ENCODE measurements at places on chromosomes 5 and 9.
A peak's percentile ranks its signal among the peaks of the same experiment; 100 is the strongest.

DNA sequence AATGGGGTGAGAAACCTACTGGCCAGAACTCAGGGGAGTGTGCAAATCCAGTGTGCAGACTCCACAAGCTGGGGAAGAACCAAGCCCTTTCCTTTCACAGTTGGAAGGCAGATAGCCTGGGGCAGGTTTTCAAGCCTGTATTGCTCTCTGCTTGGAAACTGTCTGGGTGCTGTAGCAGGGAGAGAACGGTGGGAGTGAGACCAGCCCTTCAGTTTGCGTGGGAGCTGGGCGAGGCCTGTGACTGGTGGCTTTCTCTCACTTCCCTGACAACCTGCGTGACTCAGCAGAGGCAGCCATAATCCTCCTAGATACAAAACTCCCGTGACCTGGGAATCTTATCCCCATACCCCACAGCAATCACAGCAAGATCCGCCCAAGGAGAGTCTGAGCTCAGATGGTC lies 44.9 kb upstream of the SNCAIP start:
- DNase-seq, result no peak

GRCh38 chr5:160174780-160175437 lies 54.4 kb upstream of the FABP6 start:
- DNase-seq, result no peak

- peak; percentile 60 for DNase-seq
Measured at GRCh38 chr9:98118640-98119601, at the start of gene TRIM14. Gene TRIM14, minus strand, starts transcription at chr9:98119222. Its CDS starts 34 bp downstream, at chr9:98119188.

DNA sequence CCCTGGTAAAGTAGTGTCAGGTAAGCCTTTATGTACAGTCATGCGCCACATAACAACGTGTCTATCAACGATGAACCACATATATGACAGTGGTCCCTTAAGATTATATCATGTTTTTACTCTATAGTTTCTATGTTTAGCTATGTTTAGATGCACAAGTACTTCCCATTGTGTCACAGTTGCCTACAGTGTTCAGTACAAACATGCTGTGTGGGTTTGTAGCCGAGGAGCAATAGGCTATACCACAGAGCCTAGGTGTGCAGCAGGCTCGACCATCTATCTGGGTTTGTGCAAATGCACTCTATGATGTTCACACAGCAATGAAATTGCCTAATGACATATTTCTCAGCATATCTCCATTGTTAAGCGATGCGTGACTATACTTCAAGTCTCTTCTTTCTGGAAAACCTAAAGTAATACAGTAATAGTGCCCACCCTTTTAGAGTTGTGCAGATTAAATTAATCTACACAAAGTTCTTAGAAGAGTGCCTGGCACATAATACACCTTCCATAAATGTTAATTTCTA lies 295.9 kb downstream of the ARHGAP26 start:
- no peak for DNase-seq

GRCh38 chr5:147547730-147548129 lies 37.9 kb upstream of the DPYSL3 start:
- DNase-seq, result no peak

DNA sequence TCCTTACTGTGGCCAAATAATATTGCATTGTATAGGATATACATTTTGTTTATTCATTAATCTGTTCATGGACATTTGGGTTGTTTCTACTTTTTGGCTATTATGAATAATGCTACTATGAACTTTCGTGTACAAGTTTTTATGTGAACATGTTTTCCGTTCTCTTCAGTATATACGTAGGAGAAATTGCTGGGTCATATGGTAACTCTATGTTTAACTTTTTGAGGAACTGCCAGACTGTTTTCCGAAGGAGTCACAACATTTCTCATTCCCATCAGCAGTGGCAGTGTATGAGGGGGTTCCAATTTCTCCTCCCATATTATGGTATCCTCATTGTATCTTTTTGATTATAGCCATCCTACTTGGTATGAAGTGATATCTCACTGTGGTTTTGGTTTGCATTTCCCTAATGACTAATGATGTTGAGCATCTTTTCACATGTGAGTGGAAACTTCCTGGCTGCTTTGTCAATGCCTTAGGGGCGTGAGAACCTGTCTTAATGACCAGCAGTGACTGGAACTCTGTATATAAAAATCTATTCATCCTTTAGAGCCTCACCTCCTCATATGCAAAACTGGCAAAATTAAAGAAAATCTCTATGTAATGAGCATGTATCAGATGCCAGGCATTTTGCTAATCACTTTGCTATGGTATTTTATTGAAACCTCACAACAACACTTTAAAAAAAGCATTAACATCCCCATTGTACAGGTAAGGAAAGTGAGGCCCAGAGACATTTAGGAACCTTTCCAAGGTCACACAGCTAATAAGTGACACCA lies 47.8 kb upstream of the TGFBR1 start:
- peak; percentile 44 for DNase-seq

- DNase-seq, result no peak
Measured at GRCh38 chr5:143583409-143583808, 179.9 kb upstream of the NR3C1 start.

DNA sequence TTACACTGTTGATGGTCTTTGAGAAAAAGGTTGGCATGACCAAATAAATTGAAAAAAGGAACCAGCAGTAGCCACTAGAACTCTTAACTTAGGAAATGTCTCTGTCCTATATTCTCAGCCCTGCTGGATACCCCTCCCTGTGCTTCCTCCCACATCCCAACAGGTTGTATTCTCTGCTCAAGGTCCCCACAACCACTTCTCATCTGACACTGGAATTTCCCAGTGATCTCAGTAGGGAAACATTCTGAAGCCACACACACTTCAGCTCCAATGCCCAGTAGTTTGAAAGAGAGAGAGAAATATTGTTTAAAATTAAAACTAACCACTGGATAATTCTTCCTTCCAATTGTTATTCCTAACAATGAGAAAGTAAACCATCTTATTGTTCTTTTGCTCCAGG lies 30.0 kb upstream of the NREP start:
- DNase-seq, result no peak

GRCh38 chr5:22728610-22729009 lies 124.5 kb downstream of the CDH12 start:
- DNase-seq, result no peak

DNA sequence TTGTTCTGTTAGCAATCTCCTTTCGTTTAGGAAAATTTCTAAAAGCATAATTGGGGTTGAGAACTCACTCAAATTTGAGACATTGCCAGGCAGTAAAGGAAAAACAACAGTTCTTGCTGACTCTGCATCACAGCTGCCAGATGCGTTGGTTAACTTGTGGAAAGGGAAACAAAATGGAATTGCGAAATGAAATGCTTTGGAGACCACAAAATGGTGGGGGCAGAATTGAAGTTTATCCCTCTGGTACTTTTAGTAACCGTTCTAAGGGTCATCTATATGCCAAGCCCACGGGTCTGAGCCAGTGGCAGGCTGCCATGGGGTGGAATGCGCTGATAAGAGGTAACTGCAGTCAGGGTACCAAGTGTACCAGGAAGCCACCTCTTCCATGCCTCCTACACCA lies 28.6 kb upstream of the SELENOP start:
- no peak for DNase-seq

- DNase-seq, result no peak
Measured at GRCh38 chr5:147442224-147442623, 67.6 kb downstream of the DPYSL3 start.

GRCh38 chr5:36948650-36949049 lies 72.1 kb downstream of the NIPBL start:
- DNase-seq, result no peak

DNA sequence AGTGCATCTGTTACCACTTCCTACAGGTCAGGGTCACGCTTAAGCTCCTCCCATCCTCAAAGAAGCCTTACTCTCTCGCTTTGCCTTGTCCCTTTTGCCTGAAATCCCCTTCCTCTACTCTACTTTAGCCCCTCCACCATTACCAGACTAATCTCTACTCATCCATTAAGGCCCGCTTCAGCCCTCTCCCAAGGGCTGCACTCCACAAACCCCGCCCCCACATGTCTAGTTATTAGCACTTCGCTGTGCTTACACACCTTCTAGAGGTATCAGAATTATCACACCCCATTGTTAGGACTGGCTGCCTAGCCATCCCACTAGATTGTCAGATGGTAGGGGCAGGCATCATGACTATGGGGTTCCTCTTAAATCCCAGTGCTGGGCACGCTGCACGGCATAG lies 565.7 kb upstream of the WWC1 start:
- no peak for DNase-seq

DNA sequence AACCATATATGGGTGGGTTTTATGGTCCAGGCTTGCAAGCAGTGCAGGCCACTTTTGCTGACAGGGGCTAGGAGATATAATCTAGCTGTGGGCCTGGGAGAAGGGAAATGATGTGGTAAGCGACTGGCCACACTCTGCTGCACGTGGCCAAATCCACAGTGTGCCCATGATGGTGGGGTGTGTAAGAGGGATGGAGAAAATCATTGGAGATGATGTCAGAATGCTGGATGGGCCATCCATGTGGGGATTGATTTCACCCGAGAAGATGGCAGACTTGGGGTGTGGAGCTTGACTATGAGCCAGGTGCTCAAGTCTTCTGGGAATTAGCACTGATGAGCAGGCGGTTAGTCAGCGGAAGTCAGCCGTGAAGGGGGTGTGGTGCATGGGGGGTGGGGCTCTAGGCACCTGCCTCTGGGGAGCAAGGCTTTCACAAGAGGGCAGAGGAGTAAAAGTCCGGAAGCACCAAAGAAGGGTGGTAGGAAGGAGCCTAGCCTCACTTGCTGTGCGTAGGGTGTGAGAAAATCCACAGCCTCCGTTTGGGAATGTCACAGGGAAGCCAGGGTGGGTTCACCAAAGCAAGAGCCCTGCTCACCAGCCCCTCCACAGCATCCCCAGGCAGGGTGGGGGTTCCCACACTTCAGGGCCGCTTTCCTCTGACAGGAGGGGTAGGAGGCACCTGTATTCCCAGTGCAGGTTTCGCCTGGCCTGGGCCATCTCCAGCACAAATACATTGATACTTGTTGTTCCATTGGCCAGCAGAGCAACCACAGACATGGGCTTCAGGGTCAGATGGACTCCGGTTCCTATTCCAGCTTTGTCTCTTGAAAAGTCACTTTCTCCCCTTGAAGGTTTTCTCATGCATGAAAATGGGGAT lies 44.5 kb upstream of the ANGPTL2 start:
- DNase-seq, result no peak

DNA sequence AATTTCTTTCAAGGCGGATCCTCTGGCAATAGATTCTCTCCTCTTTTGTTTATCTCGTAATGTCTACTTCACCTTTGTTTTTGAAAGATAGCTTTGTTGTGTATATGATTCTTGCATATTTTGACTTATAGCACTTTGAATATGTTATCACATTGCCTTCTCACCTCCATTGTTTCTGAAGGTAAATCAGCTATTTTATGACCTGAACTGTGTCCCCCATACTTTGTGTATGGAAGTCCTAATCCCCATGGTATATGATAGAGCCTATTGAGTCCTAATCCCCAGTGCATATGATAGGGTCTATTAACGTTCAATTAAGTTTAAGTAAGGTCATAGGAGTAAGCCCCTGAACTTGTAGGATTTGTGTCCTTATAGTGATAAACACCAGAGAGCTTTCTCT lies 910.2 kb upstream of the NUDT12 start:
- no peak for DNase-seq

DNA sequence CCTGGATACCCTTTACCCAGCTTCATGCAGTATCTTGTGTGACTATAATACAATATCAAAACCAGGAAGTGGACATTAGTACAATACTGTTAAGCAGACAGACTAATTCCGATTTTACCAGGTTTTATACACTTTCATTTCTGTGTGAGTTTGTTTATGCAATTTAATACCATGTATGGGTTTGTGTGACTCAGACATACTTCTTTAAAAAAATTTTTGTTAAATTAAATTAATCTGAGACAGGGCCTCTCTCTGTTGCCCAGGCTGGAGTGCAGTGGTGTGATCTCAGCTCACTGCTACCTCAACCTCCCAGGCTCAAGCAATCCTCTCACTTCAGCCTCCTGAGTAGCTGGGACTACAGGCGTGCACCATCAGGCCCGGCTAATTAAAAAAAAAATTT lies 156.8 kb downstream of the GAPVD1 start:
- DNase-seq, result no peak

GRCh38 chr9:33106827-33107621 lies 30.6 kb upstream of the SMU1 start:
- DNase-seq, result no peak

DNA sequence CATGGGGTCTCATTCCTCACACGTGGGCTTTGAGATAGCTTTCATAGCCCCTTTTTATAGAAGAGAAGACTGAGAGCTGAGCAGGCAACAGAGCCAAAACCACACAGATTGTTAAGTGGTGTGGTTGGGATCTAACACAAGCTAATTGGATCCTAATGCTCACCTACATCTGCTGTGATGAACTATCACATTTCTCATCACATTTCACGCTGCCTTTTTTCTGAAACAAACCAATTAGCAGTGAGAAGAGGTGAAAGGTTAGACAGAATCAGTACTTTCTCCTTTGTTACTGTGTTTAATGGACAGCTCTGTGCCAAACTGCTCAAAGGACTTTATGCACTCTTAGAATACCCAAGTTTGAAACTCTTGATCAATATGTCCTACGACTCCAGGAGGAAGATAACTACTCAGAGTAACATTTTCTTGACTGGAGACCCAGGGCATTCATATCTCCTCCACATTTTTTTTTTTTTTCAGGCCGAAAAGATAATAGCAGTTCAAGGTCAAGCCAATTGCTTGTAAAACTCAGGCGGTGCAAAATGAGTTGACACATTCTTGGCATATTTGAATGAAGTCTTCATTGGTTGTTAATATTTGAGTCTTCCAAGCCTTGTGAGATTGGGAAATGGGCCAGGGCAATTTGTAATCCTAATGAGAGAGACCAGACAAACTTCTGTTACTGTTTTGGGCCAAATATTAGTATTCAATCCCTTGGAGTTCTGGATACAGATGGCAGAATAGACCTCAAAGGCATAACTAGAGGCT lies 138.4 kb downstream of the KCTD16 start:
- no peak for DNase-seq

- no peak for DNase-seq
Measured at GRCh38 chr9:75138260-75139040, 50.1 kb downstream of the OSTF1 start.

DNA sequence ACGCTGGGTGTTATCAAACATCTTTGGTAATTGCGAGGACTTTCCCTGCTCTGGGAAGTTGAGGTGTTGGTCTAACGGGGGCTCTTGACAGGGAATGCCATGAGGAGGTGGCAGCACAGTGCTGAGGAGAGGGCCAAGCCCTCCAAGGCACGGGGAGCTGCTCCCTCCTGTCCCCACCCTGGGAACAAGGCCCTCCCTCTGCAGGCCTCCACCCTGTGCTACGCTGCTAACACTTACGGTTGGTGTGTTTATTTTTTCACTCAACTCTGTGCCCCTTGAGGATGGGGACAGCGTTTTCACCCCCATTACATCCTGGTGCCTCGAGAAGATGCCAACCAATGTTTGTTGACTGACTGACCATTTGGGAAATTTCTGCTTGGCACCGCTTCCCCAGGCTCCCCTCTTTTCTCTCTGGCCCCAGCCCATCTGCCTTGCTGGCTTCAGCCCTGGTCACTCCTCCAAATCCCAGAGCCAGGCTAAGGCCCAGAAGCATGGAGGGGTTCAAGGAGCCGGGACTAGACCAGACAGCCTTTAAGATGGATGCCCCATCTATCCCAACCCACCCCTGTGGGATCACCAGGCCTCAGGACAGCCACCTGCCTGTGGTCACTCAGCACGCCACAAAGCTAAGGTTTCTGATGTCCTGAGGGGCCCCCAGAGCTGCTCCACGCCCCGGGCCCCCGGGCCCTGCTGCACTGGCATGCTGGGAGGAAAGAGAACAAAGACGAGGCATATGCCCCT lies 125.7 kb downstream of the BARX1 start:
- DNase-seq, result no peak

GRCh38 chr5:148511810-148512347 lies 128.1 kb downstream of the FBXO38 start:
- DNase-seq, result no peak

- no peak for DNase-seq
Measured at GRCh38 chr9:81844131-81844567, 84.1 kb upstream of the SPATA31D4 start.

GRCh38 chr5:8333485-8333884 lies 464.5 kb downstream of the MTRR start:
- no peak for DNase-seq

Data from CD4-positive, alpha-beta T cell treated with Interleukin-10 for 1 hour (primary cell).